ENCODE measurements at places on chromosomes 6 and 20.
A peak's percentile ranks its signal among the peaks of the same experiment; 100 is the strongest.

GRCh38 chr6:152595499-152595898 is 41.7 kb downstream of the SYNE1 start:
- DNase-seq: no peak

GRCh38 chr6:144633886-144634285 is 348.8 kb downstream of the UTRN start:
- no peak for DNase-seq

- DNase-seq: no peak
These were observed 413.5 kb downstream of the SYNE1 start for GRCh38 chr6:152223636-152224035.

- no peak for DNase-seq
These were observed 1.2 kb upstream of the ACAT2 start for GRCh38 chr6:159760602-159761057.

DNA sequence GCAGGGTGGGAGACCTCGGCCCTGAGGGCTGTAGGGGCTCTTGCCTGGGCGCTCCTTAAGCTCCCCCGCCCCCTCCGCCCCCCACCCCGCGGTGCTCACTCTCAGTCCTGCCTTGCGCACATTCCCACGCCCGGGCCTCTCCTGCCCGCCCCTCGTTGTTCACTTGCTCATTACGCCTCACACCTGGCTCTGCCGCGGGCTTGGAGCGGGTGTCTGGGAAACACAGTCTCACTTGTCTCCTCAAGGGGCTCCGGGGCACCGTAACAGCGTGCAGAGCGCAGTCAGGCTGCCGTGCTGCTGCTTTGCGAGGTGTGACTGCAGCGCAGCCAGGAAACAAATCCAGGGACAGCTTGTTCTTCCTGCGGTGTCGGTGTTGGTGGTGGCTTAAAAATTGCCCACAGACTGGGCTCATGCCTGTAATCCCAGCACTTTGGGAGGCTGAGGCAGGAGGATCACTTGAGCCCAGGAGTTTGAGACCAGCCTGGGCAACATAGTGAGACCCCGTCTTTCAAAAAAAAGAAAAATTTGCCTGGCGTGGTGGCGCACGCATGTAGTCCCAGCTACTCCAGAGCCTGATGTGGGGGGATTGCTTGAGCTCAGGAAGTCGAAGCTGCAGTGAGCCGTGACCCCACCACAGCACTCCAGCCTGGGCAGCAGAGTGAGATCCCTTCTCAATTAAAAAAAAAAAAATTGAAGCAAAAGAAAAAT is 4.6 kb downstream of the NPBWR2 start:
- DNase-seq: no peak

DNA sequence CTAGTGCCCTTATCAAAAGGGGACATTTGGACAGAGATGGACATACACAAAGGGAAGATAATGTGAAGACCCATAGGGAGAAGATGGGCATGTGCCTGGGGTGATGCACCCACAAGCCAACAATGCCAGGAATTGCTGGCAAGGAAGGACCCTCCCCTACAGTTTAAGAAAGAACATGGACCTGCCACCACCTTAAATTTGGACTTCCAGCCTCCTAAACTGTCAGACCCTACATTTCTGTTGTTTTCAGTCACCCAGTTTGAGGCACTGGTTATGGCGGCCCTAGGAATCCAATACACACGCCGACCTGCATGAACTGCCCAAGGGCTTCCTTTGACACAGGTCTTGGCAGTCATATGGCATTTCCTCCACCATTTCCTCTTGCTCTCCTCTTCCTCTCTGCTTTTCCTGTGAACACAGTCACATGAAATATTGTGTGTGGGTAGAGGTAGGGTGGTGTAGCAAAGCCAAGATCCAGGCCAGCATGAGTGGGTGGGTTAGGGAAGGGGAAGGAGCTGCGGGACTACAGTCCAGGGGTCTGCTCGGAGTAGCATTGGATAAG is 115.6 kb downstream of the ZDHHC14 start:
- no peak for DNase-seq

- DNase-seq: no peak
These were observed 725 bp downstream of the TM9SF4 start for GRCh38 chr20:32110173-32110704.

DNA sequence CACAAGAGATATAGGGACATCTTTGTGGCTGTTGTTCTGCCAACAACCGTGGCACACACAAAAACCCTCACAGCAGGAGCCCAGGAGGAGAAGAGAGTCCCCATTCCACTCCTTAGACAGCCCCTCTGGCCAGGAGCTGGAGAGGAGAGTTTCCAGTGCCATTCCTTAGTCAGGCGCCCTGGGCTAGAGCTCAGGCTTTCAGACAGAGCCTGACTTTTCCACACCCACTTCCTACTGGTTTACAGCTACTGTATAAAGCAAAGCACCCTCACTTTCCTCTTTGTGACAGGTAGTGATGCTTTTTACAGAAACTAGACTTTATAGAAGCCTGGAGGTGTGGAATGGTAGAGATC is 145.9 kb downstream of the SYCP2 start:
- DNase-seq: no peak

- DNase-seq: peak; percentile 25
These were observed 184.2 kb upstream of the BMP2 start for GRCh38 chr20:6583134-6583738.

GRCh38 chr6:157596461-157596860 is 215.5 kb downstream of the ZDHHC14 start:
- no peak for DNase-seq

GRCh38 chr6:106547601-106548453 is 81.5 kb downstream of the RTN4IP1 start:
- DNase-seq: no peak

- DNase-seq: no peak
These were observed 23.5 kb upstream of the HTR1E start for GRCh38 chr6:86913795-86914194.

- no peak for DNase-seq
These were observed 210.6 kb upstream of the CDH4 start for GRCh38 chr20:61041481-61041880.

- DNase-seq: no peak
These were observed 93.7 kb downstream of the ZFAND3 start for GRCh38 chr6:37913210-37913609.

- no peak for DNase-seq
These were observed 64.1 kb downstream of the FAM50B start for GRCh38 chr6:3913077-3913957.

DNA sequence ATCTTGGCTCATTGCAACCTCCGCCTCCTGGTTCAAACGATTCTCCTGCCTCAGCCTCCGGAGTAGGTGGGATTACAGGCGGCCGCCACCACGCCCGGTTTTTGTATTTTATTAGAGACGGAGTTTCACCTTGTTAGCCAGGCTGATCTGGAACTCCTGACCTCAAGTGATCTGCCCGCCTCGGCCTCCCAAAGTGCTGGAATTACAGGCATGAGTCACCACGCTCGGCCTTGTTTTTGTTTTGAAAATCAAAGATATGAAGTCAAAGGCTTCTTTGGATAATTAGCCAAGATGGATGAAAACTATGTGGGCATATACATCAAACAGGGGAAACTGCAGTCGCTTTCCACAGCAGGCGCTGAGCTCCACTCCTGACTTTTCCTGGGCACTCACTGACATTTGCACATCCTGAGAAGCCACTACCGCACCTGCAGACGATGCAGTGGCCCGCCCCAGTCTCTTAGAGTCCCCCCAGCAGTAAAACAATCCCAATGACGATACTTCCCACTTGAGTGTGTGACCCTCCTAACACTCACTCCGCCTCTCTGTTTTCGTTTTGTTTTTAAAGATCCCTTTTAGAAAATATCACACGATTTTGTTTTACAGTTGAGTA is 44.1 kb downstream of the GJA1 start:
- DNase-seq: no peak

- DNase-seq: no peak
These were observed 266.0 kb upstream of the SOX4 start for GRCh38 chr6:21327326-21328112.

DNA sequence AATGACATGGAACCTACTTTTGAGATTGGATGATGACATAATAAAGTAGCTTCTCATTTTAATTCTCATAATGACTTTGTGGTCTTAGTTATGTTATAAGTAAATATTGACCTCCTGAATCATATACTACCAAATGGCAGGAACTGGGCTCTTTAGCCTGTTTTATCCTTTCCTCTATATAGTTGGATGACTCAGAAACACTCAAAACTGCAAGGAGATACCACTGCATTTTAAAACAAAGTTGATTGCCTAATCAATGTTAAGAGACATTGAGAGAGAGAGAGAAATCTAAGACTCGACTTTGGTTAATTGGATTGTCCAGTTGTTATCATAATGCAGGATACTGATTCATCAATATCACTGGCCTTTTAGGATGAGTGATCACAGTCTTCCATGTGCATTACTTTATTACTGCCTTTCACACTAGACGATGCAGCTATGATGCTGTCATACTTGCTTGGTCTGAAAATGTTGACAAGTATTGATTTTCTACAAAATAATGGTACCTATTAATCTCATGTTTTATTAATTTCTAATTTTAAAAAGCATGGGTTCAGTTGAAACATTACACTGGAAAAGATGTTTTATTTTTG is 320.0 kb downstream of the NKAIN2 start:
- no peak for DNase-seq

GRCh38 chr6:87905101-87905641 is 142.5 kb upstream of the SPACA1 start:
- peak; percentile 87 for DNase-seq

GRCh38 chr20:19706463-19706862 is 51.6 kb upstream of the RIN2 start:
- DNase-seq: peak; percentile 27

- DNase-seq: no peak
These were observed at the start of gene RNF217 for GRCh38 chr6:124961777-124962638. Gene RNF217, plus strand, starts transcription at chr6:124962437. Its CDS starts 108 bp downstream, at chr6:124962545.

DNA sequence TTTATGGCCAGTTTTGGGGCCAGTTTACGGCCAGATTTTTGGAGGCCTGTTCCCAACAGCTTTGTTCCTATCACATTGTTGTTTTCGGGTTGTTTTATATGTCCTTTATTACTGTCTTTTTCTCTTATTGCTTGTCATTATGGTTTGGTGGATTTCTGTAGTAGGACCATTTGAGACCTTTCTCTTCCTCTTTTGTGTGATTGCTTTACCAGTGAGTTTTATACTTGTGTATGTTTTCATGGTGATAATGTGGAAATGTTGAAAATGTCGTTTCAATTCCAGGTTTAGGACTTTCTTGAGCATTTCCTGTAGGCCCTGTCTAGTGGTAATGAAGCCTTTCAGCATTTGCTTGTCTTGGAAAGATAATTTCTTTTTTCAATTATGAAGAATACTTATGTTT is 17.8 kb downstream of the HLA-B start:
- DNase-seq: no peak

- DNase-seq: no peak
These were observed 1.0 kb downstream of the NR2E1 start for GRCh38 chr6:108166664-108167448.

GRCh38 chr20:7015257-7015656 is 247.8 kb downstream of the BMP2 start:
- DNase-seq: no peak

DNA sequence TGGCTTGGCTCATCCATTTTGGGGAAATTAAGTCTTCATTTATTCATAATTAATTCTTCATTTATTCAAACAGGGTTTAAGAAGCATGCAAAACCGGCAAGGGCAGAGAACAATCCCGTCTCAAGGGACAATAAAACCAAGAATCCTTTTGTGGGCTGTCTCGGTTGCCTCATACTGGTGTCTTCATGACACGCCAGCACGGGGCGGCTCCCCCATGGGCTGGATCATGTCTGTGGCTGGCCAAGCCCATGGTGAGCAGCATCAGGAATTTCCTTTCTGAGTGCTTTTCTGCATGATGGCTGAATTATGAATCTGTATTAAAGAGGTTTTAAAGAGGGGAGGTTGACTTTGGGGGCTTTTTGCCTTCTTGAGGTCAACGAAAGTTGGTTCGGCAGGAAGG is 38.3 kb upstream of the DUSP22 start:
- no peak for DNase-seq

- no peak for DNase-seq
These were observed 81.1 kb upstream of the SLCO4A1 start for GRCh38 chr20:62561182-62561581.

- DNase-seq: no peak
These were observed 33.1 kb downstream of the MDFI start for GRCh38 chr6:41671376-41671775.

GRCh38 chr20:22312744-22313346 is 271.5 kb downstream of the FOXA2 start:
- no peak for DNase-seq

DNA sequence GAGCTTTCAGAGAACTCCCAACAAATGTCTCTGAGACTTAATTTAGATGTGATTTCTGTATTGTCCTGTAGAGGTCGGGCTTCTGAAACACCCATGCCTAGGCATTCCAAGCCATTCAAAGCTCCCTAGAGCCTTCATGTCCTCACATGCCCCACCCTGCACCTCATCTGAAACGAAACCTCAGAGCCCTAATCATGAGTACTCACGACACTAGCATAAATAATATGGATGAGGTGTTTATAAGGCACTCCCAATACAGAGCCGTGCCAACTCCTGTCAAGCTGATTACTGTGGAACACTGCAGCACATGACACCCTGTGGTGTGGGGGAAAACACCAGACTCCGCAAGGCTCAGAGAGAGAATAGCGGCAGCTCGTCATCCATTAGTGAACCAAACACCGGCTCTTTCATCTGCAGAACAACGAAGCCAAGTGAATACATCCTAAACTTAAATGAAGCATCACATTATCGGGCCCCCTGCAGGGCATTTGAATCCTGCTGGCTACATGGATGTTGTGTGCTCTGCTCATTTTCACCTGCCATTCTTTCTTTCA is 83.8 kb downstream of the FNDC1 start:
- peak; percentile 2 for DNase-seq

- DNase-seq: no peak
These were observed 8.6 kb downstream of the HS3ST5 start for GRCh38 chr6:114334237-114334636.

DNA sequence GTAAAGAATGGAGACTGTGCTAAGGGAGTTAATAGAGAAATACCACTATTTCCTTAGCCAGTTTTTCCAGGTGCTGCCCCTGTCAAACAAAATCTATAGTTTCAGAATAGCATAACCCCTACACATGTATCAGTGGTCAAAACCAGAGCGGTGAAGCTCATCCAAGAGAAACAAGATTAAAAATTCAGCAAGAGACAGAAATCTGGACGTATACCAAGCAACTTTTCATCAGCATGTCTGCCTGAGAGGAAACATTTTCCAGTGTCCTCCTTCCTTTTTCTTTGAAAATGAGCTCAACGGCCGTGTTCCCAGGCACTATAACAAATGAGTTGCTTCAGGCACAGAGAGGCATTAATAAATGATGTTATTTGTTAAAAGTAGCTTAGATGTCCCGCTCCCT is 416.5 kb downstream of the BCKDHB start:
- no peak for DNase-seq

DNA sequence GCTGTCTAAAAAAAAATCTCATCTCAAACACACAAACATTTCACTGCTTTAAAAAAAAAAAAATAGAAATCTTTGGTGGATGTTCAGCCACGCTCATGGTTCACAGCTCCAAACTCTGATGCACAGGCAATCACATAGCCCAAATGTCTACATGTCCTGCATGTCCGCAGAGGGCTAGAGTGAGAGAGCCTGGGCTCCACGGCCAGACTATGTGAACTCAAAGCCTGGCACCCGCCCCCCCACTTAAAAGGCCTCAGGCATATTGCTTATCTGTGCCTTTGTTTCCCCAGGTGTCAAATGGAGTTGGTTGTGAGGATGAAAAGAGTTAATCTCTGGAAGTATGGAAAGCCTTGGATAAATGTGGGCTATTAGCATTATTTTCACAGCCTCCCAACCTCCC is 10.5 kb upstream of the PTGIS start:
- no peak for DNase-seq

All from GM12878 (cell line).